ENCODE measurements at places on chromosomes 4 and X.
A peak's percentile ranks its signal among the peaks of the same experiment; 100 is the strongest.

DNA sequence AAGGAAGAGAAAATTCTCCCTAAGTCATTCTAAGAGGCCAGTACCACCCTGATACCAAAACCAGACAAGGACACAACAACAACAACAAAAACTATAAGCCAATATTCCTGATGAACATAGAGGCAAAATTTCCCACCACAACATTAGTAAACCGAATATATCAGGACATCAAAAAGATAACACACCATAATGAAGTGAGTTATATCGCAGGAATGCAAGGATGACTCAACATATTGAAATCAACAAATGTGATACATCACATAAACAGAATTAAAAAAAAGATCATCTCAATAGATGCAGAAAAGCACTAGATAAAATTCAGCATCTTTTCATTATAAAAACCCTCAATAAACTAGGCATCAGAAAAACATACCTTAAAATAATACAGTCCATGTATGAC is 1844.4 kb upstream of the PCDH10 start:
- DNase-seq, result no peak

DNA sequence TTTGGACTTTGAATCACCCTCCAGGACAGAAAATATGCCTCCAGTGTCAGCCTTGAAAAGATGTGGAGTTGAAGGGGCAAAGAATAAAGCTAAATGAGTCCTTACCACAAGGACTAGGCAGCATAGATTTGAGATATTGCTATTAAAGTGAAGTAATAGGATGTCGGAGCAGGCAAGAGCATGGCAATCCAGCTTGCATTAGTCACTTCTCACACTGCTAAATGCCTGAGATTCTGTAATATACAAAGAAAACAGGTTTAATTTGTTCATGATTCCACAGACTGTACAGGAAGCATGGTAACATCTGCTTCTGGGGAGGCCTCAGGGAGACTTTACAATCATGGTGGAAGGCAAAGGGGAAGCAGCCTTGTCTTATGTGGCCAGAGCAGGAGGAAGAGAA is 109.8 kb upstream of the PCDH7 start:
- no peak for DNase-seq

GRCh38 chr4:105627620-105628019 is 75.2 kb downstream of the ARHGEF38 start:
- no peak for DNase-seq

DNA sequence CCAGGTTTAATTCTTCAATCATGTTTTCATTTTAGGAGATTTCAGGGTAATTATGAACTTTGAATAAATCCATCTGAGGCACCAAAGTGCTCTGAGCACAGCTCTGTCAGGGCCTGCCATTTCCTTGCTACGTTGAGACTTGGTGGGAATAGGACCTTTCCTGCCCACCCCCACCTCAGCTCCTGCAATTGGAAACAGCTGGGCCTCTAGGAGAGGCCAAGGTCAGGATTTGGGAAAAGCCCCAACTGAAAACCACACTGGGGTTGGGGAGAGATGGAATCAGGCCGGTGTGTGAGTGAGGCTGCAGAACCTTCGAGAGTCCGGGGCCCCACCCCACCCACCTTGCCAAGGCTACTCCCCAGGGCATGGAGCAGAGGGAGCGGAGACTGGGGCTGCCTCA is 212.7 kb upstream of the BCOR start:
- no peak for DNase-seq

- DNase-seq, result no peak
Observed at GRCh38 chr4:150501983-150502382, 80.0 kb upstream of the MAB21L2 start.

GRCh38 chr4:82989575-82990429 is 20.8 kb downstream of the LIN54 start:
- DNase-seq, result no peak

GRCh38 chrX:74293343-74293946 is 10.5 kb upstream of the ZCCHC13 start:
- DNase-seq, result peak; percentile 52

DNA sequence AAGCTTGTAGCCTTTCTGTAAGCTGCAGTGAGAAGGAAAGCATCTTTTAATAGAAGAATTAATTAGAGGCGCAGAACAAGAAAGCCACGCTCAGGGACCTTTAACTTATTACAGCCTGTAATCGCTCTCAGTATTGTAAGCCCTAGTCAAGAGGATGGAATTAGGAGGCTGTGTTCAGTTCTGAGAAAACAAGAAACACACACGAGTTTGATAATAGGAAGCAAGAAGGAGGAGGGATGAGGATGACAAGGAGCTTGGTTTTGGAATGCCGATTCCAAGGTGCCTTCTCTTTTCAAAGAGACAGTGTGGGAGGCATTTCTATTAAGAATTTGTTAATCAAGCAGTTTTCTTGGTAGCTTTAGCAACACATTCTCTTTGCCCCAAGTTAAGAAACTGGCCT is 69.3 kb downstream of the NYX start:
- no peak for DNase-seq

DNA sequence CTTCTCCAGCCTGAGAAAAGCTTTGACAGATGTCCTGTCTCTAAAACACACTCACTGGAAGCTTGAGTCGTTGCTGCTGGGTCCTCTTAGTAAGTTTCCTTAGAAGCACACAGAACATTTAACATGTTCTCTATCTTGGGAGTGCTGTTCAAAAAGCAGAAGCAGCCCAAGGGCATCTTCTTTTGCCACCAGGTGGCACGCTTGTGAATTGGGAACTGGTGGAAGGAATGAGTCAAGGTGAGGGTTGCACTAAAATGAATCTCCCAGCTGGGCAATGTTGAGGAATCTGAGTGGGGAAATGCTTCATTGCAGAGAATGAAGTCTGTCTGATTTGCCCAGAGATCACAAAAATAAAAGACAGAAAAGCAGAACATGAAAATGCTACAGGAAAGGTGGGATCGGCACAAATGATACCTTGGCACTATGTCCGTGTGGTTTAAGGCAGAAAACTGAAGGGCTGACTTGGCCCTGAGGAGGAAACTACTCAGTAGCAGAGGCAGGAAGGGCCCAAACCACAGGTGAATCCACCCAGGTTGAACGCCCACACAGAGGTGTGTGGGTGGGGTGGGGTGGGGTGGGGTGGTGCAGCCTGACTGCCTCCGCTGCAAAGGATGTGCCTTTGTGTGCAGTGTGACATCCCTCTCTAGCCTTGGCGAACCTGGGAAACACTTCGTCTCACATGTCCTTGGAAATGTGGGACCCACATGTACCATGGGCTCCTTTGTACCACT is 26.0 kb downstream of the KIT start:
- peak; percentile 41 for DNase-seq

GRCh38 chrX:21863241-21863640 is 7.5 kb downstream of the YY2 start:
- no peak for DNase-seq

GRCh38 chrX:129785160-129785947 is 5.6 kb downstream of the SASH3 start:
- no peak for DNase-seq

DNA sequence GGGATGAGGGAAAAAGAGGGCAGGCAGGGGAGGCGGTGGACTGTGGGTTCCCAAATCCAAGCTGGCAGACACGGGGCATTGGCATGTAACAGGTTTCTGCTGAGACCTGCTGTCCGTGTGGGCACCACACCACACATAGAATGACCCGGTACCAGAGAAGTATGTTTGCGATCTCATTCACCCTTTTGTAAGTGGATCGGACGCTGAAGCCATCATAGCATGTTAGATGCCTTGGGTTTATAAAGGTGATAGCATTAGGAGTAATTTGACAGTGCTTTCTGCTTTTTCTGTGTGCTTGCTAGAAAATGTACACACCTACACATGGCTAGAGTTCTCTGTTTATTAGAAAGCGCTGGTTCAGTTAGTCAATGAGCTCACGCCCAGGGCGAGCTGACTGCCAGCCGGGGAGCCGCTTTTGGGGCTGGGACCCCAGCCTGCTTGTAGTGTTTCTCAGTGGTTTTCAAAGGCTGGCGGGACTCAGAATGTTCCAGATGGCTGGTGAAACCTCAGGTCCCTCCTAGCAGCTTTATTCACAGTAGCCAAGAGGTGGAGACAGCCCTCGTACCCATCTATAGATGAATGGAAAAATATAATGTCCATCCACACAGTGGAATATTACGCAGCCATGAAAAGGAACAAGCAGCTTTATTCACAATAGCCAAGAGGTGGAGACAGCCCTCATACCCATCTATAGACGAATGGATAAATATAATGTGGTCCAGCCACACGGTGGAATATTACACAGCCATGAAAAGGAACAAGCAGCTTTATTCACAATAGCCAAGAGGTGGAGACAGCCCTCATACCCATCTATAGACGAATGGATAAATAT is 579 bp downstream of the IL3RA start:
- no peak for DNase-seq

GRCh38 chrX:42783451-42783850 is 5.5 kb upstream of the PPP1R2C start:
- no peak for DNase-seq

- peak; percentile 13 for DNase-seq
Observed at GRCh38 chrX:3811331-3812311, 98.2 kb upstream of the PRKX start.

- no peak for DNase-seq
Observed at GRCh38 chr4:169025184-169025583, 15.1 kb upstream of the CBR4 start.

DNA sequence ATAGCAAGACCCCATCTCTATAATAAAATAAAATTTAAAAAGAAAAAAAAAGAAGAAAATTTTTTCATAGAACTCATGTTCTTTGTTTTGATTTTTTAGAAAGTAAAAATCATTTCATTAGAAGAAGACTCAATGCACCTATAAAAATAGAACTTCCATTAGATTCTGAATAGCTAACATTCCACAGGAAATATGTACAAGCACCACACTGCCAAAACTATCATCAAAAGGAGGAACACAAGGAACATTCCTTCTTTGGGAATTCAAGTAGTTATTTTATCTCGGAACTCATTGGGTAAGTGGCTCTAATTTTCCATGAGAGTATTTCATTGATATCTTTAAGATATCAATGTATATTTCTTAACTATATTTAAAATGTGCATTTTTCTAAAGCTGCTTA is 157.6 kb downstream of the CAMK2D start:
- DNase-seq, result no peak

GRCh38 chr4:128357286-128357685 is 69.7 kb upstream of the PGRMC2 start:
- DNase-seq, result no peak

DNA sequence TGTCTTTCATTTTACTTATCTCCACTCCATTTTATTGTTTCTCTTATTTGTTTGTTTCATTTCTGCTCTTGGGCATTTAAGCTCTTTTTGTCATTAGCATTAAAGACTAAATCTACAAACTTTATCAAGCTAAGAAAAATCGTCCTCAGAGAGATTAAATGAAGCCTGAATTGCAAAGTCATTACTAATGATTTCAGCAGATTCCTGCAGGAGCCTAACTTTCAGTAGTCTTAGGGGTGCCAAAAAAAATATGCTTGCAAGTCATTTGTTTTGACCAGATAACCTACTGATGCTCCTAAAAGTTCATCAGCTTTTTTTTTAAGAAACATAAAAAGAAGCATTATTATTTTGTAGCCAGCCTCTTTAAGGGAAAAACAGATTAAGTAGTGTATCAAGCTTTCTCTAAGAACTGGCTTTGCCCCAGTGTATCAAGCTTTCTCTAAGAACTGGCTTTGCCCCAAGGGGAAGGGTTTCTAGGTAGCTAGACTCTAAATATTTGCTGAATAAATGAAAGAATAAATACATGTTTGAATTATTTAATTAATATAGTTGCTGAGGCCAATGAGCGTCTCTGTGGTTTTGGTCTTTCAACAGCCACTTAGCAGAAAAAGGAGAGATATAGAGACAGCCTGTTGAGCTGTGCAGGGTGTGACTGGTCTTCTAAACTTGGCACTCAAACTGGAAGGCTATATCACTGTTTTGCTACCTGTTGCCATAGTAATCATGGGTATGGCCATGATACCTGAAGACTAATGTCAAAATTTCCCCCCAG is 174.2 kb downstream of the BTC start:
- no peak for DNase-seq

GRCh38 chrX:9339603-9340491 is 125.0 kb upstream of the TBL1X start:
- no peak for DNase-seq

GRCh38 chr4:175441256-175441655 is 370.8 kb downstream of the GPM6A start:
- no peak for DNase-seq

- DNase-seq, result peak; percentile 30
Observed at GRCh38 chr4:106502106-106502699, 133.6 kb upstream of the GIMD1 start.

DNA sequence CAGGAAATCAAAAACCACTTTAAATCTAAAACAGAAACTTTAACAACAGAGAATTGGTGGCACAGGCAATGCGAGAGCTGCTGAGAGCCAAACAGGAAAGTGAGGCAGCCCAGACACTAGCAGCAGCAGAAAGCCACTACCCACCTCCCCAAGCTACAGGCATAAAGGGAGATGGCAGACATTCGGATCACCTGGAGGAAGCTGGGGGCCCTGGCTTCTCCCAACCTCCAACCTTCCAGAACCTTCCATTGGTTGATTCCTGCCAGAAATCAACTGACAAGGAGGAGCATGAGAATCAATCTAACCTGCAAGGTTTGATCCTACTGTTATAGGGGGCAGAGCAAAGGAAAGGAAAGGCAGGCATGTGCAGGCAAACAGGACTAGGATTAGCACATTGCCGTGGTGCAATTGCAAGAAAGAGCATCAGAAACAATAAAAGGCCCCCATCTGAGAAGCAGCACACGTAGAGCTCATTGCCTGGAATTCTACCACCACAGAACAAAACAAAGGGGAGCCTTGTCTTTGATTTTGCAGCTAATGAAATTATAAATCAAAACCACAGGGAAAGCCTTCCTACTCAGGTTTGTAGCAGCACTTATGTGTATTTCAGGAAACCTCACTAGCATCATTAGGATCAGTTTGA is 427.3 kb upstream of the RASGEF1B start:
- DNase-seq, result no peak

DNA sequence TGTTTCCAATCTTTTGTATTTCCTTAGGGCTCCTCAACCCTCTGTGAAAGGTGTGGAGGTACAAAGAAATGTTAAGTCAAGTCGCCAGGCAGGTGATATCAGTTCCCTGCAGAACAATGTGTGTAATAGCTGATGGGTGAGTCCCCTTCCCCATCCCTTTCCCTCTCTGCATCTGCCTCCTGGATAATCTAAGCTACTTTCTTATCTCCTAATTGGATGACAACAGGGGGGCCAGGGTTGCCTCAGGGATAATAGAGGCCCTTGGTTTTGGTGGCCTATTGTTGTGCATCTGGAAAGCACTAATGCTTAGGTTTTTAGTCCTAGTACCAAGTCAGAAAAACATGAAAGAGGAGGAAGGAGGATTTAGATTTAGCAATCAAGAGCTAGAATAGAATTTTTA is 29.1 kb downstream of the MAGED1 start:
- DNase-seq, result no peak

DNA sequence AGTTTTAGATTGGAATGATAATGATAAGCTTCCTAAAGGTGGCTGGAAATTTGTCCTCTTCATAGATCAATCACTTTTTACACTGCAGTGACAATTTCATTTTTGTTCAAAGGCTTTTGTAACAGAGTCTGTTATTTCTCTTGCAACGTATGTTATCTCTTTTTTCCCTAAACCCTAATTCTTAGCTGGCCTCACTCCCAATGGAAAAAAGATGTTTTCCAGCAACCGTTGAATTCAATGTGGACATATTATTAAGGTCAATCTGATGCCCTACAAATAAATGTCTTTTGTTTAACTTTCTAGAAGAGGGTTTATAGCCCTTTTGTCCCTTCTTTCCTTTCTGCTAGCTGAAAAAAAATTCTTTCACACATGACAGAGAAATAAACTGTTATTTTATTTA is 192.7 kb upstream of the NWD2 start:
- DNase-seq, result no peak
